NB4 (cell line): ENCODE measurements at places on chromosomes 12 and 14.

- peak; percentile 32 for DNase-seq
Measured at GRCh38 chr14:55160989-55161388, 30.4 kb downstream of the DLGAP5 start.

DNA sequence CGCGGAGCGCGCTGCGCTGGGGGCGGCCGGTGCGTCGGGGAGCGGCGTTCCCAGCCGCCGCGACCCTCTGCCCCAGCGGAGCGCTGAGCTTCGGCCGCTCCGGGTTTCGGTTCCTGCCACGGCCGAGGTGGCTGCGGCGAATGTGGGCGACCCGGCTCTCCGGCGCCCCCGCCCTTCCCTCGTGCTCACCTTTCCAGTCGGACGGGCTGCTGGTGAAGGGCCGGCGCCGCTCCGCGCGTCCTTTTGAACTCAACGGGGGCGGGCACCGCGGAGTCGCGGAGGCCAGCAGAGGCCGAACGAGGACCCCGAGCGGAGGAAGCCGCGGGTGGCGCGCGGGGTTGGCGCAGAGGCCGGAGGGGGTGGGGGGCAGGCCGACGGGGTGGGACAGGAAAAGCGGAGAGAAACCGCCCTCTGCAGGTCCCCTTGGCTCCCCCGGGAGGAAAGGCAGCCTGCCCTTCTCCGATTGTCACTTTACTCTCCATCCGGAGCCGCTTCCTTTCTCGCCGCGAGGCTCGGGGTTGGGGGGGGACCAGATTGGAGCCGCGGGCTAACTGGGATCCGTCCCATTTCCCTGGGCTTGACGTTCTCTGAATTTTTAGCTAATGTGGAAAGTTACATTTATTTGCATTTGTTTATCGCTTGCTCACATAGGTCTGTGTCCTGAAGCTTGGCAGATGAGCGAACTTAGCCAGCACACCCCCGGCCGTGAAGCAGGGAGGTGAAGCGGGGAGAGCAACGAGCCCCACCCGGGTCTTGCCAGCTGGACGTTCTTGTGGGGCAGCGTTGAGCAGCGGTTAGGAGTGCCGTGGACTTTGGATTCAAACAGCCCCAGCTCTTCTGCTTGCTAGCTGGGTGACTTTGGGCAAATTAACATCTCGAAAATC, at the start of gene SMAGP:
SMAGP (minus strand) TSS at position 349 of the 884 bp plus-strand sequence. CDS start 1,137 bp downstream, outside the sequence.
- DNase-seq, result peak; percentile 73

DNA sequence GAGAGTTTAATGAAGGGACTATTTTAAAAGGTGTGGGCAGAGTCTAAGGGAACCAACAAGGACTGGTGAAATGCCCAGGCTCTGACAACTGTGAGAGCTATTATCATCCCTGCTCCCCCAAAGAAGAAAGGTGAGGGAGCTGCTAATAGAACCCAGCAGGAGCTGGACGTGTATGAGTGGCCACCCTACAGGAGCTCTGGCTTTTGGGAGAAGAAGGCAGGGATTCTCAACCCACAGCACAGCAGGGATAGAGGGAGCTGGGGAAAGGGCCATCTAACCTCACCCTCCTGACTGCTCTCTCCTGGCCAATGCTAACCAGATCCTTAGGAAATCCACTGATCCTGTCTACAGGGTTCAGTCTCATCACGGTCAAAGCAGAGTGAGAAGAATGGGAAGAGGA, 57.1 kb downstream of the GRIN2B start:
- DNase-seq, result no peak

- no peak for DNase-seq
Measured at GRCh38 chr14:105168496-105168978, at the start of gene JAG2. TSS of gene JAG2 (minus strand) at chr14:105168776. CDS start at chr14:105168420, 356 bp downstream.

GRCh38 chr12:57419495-57419894, 11.3 kb downstream of the R3HDM2 start:
- no peak for DNase-seq

DNA sequence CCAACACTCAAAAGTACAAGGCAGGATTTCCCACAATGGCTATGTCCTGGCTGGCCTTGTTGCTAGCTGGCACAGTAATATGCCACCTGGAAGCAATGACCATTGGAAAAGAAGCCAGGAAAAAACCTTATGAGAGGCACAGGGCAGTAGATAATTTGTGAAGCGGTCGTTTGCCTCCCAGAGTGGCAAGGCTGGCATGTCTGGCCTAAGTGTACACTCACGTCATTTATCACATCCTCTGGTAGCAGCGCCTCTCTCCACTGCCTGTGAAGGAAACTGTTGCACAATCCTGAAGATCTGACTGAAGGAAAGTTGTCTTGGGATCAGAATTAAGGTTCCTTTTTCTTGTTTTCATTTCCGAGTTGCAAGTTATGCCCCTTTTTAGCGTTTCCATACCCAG, 408.5 kb downstream of the ZFP36L1 start:
- peak; percentile 30 for DNase-seq

DNA sequence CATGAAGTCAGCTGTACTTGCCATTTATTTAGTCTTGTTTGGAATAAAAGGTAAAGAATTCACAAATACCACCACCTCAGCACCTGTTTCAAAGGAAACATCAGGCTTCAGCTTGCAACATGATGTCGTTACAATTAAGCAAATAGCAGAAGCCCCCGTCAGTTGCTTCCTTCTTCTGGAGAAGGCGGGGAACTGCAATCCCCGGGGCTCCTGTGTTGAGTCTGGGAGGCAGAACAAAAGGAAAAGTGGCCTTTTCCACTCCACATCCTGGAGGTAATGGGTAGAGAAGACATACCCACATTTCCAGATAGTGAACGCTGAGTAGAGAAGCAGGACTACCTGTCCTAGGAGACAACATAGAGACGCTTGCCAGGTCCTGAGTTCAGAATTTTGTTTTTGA, 92.8 kb downstream of the DNAH10 start:
- DNase-seq, result peak; percentile 28

DNA sequence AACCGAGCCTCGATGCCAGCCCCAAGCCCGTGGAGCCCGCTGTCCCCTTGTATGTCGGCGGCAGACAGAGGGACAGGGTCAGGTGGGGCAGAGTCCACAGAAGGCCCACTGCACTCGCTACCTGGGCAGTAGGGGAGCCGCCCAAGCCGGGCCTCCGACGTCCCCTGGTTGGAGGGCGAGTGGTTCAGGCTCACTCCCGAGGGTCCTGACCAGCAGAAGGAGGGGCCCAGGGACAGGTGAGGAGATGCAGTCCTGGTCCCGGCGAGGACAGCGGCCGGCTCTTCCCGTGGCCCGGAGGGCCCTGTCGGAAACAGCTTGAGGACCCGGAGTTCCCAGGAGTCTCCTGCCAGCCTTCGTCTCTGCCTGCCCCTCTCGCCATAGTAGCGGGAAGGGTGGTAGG, 216.7 kb upstream of the SFSWAP start:
- DNase-seq, result no peak

DNA sequence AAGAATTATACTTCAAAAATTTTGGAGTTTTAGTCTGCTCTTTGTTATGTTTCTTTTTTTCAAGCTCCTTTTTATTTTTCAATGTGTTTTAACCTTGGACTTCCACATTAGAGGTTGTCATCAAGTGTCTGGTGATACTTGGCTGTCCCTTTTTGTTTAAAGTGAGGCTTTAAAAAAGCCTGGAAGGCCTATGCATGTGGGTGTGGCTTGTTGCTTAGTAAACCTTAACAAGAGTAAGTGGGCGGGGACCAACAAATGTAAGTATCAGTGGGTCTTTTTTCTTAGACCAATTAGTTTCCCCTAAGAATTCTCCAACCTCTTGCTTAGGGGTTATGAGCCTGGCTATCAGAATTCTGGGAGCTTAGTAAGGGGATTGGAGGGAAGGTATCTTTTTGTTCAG, 26.4 kb downstream of the HCFC2 start:
- DNase-seq, result peak; percentile 9

GRCh38 chr12:14614704-14615121, 47.0 kb upstream of the PLBD1 start:
- DNase-seq, result peak; percentile 63

DNA sequence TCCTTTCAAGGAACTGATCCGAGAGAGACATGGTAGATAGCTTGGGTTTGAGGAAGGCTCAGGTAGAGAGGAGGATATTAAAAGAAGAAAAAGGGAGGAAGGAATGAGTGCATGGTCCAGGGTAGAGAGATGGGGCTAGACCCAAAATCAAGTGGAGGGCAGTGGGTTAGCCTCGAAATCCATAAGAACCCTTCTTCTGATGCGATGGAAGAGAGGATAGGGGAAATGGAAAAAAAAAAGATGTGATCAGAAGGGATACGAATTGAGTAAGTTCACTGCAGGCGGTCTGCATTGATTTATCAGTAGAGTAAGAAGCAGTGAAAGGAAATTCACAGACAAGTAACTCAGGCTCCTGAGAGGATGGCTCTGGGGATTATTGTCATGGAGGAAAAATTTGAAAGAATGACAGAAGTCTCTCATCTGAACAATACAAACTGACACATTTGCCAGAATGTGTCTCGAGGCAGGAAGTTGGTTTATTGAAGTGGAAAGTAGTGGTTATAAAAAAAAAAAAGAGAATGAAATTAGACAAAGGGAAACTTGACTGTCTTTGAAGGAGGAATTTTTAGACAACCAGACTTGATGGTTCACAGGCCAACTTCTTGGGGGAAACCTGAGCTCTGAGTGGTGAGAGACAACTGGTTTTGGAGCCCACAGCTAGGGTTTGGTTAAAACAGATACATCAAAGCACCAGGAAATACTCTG, 10.2 kb downstream of the PPFIBP1 start:
- DNase-seq, result no peak

GRCh38 chr12:83841620-83842019, 1071.0 kb downstream of the SLC6A15 start:
- DNase-seq, result no peak

GRCh38 chr12:117835156-117835555, 133.6 kb downstream of the KSR2 start:
- DNase-seq, result no peak

DNA sequence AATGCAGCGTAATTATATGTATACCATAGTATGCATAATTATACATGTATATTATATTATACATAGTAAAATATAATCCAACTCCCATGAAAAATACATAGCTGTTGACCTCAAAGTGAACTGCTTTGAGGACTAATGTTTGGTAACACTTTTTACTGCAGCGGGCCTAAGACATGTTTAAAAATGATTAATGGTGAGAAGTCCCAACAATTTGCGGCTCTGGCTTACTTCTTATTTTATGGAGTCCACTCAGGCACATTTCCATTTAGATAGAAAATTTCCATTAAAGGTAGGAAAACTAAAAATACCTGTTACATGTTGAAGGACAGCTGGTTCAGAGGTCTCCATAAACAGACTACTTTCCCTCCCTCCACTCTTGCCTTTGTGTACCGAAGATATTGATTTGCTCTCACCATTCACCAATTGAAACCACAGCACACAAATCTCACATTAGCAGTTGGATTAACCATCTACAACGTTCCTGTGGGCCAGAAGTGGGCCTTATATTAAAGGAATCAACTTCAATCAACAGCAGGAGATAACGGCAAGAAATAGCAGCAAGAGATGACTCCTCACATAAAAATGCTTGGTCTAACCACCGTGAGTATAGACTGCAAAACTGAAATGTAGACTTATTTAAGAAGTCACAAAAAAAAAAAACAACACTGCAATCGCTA, 14.1 kb upstream of the NT5DC3 start:
- no peak for DNase-seq

DNA sequence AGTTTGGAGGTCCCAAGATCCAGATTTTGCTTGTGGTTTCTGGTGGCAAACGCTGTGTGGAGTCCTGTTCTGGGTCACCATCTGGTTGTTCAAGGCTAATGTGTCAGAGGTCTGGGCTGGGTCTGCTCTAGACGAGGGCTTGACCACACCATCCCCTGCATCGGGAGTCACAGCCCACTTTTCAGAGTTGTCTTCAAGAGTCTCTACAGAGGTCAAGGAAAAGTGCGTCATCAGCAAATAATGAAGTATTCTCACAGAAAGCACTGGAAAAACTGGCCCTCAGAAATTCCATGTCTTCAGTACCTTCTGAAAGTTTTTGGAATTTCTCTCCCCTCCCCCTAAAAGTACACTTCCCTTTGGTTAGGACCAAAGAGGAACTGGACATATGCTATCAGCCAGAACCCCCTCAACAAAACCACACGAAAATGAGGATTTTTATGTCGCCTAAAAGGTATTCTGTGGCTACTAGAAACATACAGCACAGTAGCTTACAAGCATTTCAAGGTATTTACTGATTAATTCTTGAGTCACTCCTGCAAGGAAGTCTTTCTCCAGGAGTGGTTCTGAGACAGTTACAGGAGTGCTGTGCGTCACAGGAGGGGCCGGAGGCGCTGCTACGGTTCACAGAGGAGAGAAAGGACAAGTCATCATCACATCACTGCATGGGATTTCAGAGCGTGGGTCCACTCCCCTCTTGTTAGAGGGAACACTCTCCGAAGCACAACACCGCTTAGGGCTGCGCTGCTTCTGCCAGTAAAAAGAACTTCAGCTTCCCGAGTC, 35.4 kb downstream of the RAD52 start:
- DNase-seq, result peak; percentile 10

DNA sequence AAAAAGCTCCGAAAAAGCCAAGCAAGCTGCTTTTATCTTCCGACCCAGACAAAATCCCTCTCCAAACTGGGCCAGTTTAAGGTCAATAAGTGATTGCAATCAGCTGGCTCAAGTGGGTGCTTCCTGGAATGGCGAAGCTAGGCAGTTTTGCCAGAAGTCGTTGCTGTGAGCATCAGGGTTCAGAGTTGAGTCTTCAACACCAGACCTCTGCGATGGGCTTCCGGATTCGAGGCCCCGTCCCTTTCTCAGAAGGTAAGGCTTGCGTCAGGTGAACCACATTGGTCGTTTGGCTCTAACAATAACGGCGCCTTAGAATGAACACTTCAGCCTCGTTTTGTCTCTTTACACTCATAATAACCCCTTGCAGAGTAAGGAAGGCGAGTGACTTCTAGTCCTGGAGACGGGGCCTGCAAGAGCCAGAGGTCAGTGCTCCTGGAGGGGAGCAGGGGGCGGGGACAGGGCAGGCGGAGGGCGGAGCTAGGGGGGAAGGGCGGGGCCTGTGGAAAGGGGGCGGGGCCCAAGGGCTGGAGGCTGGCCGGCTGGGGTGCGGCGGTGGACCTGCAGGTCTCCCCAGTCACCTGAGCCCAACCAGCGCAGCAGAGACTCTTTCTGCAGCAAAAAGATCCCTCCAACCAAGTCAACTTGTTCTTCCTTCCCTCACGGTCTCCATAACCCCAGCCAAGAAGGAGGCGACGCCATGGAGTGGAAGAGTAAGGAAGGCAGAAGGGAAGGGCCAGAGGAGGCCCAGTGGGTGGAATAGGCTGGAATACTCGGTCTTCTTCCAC, 34.0 kb upstream of the NFYB start:
- no peak for DNase-seq

GRCh38 chr14:72771561-72771960, 122.3 kb downstream of the DPF3 start:
- DNase-seq, result no peak
